ENCODE measurements at places on chromosomes 13 and 19.
A peak's percentile ranks its signal among the peaks of the same experiment; 100 is the strongest.

GRCh38 chr13:71606818-71607217 lies 260.2 kb downstream of the DACH1 start:
- DNase-seq: no peak

- no peak for DNase-seq
Observed at GRCh38 chr13:113000575-113000974, 31.6 kb downstream of the MCF2L start.

- peak; percentile 89 for DNase-seq
Observed at GRCh38 chr13:111202745-111203144, 87.6 kb downstream of the ARHGEF7 start.

DNA sequence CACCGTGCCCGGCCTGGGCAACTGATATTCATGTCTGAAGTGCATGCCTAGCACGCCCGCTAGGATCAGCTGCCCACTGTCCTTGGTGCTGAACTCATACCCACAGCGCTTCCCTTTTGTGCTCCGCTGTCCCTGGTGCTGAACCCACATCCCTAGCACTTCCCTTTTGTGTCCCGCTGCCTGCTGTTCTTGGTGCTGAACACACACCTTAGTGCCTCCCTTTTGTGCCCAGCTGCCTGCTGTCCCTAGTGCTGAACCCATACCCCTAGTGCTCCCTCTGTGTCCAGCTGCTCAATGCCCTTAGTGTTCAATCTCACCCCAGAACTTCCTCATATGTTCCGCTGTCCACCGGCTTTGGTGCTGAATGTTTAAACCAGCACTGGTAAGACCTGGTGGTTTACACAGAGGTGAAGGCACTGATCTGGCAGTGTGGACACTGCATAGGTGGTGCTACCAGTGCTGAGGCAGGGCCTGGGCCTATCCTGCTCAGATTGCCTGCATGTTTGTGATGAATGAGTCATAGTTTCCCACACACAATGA lies 26.3 kb upstream of the SIGLEC11 start:
- peak; percentile 89 for DNase-seq

DNA sequence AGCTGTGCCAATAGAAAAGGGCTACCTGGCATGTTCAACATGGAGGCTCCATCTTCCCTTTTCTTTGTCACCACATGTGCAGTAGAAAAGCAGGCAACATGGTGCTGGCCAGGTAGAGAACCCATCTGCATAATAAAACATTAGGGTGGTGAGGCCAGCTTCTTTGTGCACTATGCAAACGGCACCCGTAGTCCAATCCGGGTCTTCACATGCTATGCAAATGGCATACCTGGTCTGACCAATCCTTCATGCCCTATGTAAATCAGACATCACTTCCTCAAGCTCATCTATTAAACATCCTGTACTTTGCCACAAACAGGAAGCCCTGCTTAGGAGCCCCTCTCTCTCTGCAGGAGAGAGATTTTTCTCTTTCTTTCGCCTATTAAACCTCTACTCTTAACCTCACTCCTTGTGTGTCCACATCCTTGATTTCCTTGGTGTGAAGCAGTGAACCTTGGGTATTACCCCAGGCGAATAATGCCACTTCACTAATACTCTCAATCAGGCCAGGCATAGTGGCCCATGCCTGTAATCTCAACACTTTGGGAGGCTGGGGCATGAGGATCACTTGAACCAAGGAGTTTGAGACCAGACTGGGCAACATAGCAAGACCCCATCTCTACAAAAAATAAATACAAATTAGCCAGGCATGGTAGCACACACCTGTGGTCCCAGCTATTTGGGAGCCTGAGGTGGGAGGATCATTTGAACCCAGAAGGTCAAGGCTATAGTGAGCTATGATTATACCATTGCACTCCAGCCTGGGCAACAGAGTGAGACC lies 111.3 kb upstream of the MRI1 start:
- no peak for DNase-seq

DNA sequence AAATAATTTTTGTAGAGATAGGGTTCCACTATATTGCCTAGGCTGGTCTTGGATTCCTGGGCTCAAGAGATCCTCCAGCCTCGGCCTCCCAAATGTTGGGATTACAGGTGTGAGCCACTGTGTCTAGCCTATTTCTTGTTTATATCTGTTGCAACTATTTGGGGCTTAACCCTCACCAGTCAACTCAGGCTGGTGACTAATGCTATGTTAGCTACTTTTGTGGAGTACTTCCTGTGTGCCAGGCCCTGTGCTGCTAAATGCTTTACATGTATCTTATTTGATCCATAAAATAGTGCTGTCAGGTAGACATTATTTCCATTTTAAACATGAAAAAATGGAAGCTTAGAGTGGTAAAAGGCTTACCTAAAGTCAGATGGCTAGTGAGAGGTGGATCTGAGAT lies 13.8 kb downstream of the CEACAM1 start:
- no peak for DNase-seq

DNA sequence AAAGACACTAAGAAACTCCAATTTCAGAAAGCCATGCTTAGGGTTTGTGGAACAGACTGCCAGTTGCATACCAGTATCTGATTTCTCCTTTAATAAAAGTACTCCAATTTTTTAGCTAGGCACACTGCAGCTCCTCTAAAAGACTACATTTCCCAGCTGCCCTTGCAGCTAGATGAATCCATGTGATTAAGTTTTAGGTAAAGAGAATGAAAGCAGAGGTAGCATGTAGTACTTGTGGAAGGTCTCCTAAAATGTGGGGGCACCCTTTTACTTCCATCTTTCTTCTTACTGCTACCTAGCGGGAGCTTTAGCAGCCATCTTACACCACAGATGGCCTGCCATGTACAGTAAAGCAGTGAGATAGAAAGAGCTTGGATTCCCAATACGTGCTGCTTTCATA lies 33.0 kb upstream of the TSC22D1 start:
- DNase-seq: no peak

DNA sequence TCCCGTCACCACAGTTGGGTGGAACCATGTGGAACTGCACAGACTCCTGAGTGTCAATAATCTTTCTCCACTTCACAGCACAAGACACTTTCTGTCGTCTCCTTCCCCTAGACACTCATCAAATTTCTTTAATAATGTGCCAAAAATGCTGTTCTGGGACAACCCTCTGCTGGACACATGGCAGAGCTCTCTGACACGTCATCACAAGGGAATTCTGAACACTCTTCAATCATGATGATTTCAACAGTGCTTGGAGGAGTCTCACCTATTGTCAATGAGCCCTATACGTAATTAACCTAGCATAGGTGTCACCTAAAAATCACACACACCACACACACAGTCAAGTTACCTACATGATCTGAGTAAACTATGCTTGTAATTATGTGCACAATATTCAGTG lies 141.3 kb downstream of the STOML3 start:
- no peak for DNase-seq

DNA sequence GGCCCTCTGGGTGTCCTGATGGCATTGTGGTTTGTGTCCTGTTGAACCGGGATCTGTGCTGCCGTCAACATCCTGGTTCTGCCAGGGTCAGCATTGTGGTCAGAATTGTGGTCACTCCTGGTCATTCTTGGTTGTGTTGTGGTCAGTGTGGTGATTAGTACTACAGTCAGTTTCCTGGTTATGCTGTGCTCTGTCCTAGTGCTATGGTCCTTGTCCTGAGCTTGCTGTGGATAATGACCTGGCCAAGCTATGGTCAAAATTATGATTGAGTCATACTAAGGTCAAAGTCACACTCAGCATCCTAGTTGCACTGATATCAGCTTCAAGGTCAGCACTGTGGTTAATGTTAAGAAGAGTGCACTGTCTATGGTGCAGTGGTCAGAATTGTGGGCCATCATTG lies 4.5 kb upstream of the OLFM2 start:
- DNase-seq: no peak

- no peak for DNase-seq
Observed at GRCh38 chr13:94515374-94515773, 35.9 kb upstream of the DCT start.

DNA sequence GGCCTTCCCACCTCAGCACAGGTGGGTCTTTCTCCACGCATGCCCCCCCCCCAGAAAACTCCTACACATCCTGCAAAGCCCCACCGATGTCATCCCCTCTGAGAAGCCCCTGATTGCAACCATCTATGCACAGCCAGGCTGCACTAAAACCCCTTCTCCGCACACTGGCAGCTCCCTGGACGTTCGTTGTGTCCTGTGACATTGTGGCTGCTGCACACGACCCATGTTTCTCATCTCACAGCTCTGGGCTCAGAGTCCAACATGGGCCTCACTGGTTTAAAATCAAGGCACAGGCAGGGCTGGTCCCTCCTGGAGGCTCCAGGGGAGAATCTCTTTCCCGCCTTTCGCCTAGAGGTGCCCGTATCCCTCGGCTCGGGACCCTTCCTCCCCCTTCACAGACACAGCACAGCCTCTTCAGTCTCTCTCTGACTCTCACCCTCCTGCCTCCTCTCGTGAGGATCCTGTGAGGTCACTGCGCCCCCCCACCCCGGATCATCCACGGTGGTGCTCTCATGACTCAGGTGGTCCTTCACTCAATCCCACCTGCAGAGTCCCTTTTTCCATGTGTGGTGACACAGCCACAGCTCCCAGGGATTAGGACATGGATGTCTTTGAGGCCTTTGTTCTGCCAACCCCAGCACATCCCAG lies 71.2 kb downstream of the GADD45B start:
- DNase-seq: no peak

GRCh38 chr13:47184321-47184720 lies 287.5 kb upstream of the HTR2A start:
- DNase-seq: peak; percentile 44
